ENCODE measurements at places on chromosomes 5 and 9.
A peak's percentile ranks its signal among the peaks of the same experiment; 100 is the strongest.

DNA sequence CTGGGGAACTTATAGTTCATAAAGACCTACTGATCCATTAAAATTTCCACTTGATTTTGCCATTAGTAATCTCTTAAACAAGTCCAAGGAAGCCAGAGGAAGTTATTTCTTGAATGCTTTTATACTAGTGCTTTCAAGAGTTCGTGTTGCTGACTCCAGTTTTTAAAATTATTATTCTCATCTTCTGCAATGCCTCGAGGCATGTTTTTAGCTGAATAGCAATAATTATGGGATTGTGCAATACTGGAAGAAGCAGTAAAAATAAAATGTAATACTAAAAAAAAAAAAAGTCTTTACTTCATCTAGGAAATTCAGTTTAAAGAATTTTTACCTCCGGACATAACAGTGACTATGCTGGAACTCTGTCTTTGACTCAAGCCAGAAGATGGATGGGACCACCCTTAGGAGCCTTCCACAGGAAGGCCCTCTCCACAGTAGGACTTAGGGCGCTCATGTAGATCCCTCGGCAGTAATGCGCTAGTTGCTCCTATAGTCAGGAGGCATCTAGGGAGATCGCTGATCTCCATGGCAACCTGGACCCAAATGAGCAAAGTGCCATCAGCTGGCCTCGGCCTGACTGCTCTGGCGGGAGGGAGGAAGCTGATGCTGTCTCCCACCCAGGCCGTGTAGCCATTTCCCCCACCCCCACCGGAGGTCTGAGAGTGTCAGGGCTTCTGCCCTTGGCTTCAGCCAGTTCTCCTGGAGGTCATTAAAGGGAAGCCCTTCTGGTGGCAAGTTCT is 56.7 kb downstream of the DAPK1 start:
- no peak for DNase-seq

DNA sequence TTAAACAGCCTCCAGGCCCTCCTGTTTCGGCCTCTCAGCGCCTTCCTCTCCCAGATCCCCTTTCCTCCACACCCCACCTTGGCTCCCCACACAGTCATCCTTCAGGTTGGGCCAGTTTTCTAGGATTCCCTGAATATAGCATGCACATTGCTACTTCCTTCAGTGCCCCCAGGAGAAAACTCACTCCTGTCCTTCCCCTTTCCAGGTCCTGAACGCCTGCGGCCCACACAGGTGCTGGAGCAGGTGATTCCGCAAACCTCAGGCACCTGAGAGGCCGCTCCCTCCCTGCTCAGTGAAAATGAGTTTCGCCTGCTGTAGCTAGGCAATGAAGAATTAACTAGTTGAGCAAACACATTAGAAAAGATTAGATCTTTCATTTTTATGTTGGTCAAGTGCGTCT is 185.0 kb downstream of the MED10 start:
- no peak for DNase-seq

DNA sequence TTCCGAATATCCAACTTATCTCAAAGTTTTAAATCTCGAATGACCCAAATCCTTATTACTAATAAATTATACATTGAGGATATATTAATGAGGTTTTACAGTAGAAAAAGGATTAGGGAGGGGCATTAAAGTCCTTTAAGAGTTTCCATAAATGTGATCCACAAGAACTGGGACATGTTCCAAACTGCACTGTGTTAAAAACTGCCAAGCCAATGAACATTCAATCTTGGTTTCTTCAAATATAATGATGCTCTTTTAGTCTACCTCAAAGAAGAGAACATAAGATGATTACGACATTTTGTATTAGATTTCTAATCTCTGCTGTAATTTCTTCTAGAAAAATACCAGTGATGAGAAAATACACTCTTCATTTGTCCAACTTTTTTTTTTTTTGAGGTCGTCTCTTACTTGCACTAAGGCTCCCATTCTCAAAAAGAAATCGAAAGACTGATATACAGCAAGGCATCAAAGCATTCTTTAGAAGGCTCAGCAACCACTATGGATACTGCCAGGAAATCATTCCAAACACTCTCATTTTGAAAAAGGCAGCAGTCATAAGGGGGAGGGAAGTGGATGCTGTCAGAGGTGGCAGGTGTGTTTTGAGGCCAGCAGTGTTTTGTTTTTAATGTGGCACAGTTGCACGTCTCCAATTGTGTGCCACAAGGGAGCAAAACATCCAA is 1.7 kb downstream of the PTAR1 start:
- peak; percentile 64 for DNase-seq

DNA sequence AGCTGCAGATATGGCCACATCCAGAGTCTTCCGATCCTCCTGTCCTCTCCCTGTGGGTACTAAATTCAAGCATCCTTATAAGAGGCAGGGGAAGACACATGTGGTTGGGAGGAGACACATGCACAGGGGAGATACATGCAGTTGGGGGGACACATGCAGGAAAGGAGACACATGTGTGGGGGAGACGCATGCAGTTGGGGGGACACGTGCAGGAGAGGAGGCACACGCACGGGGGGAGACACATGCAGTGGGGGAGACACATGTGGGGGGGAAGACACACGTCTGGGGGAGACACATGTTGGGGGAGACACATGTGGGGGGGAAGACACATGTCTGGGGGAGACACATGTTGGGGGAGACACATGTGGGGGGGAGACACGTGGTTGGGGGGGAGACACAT is 21.2 kb upstream of the OLFM1 start:
- no peak for DNase-seq

DNA sequence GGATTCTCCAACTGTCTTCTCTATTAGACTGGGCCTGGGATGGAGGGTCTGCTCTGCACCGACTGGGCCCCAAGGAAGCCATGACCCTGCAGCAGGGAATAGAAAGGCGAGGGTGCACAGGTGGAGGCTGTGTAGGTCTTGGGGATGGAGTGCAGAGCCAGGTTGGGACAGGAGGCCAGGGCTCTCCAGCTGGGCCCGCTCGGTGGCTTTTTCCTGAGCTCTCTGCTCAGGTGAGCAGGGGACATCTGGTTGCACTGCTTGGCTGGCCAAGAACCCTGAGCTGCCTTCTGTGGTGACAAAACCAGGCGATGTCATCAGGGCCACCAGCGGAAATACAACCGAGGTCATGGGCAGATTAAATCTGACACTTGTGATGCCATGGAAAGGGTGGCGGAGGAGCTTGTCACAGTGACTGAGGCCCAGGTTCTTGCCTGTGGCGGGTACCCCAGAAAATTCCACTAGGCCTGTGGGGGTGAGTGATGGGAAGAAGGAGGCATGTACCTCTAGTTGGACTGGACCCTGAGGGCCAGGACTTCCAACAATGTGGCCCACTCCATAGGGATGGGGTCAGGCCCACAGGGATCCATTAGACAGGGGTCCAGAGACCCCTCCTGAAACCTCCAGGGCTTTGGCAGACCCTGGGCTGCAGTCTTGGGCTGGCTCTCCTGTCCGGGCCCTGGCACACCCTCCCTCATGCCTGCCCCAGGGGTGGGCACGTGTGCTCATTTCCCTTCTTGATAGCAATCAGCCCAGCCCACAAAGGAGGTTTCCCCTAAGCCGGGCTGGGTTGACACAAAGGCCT is 4.4 kb upstream of the IL3 start:
- peak; percentile 26 for DNase-seq

GRCh38 chr5:163512526-163512925 is 7.1 kb downstream of the MAT2B start:
- DNase-seq: no peak

DNA sequence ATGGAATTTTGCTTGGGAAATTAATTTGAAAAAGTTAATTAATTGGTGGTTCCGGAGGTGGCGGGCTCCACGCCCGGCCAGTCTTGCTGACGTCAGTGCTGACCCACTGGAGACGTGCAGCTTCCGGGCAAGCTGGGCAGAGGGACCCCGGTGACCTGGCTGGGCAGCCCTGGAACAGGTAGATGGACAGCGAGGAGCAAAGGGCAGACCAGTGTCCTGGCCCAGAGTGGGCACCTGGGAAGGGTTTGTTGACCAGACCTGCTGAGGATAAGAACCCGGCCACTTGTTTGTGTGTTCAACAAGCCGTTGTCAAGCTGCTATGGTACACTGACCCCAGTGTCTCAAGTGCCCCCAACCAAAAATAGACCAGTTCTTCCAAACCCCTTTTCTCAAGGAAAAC is 17.5 kb downstream of the CXXC5 start:
- DNase-seq: no peak

DNA sequence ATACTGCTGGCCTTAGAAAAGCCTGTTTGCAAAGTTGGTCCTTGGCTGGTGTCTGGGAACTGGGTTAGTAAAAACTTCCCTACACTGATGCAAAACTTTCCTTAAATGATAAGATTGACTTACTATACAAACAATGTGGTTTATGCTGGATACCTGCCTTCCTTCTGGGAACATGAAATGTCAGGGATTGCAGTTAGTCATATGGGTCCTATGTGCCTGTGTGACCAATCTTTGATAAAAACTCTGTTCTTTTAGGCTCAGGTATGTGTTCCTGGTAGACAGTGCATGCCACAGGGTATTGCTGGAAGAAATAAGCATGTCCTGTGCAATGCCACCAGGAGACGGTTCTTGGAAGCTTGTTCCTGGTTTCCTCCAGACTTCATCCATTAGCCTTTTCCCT is 173.3 kb downstream of the RMI1 start:
- no peak for DNase-seq

DNA sequence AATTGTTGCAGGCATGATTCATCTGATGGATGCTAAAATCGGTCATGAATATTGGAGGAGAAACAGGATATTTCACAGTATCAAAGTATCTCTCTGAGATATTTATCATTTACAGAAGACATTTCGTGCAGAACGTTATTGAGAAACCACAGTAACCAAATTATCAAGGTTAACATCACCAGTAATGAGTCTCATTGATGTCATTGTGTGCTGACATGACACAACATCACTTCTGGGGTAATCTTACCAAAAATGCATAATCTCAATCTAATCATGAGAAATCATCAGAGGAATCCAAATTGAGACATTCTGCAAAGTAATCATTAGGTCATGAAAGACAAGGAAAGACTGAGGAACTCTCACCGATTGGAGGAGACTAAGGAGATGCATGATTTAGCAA is 42.7 kb downstream of the C5orf22 start:
- no peak for DNase-seq

GRCh38 chr9:27407491-27407890 is 110.5 kb upstream of the EQTN start:
- DNase-seq: no peak

GRCh38 chr9:112130347-112130746 is 44.8 kb downstream of the SUSD1 start:
- no peak for DNase-seq

GRCh38 chr9:33988219-33988890 is 60.3 kb downstream of the UBAP2 start:
- DNase-seq: no peak

- no peak for DNase-seq
Observed at GRCh38 chr5:93184041-93184440, 397.0 kb downstream of the NR2F1-AS1 start.

All from NCI-H69 (cell line).